ENCODE measurements at places on chromosomes 4 and X.

GRCh38 chrX:8845060-8845459, 43.9 kb upstream of the FAM9A start:
- peak; percentile 24 for DNase-seq

- no peak for DNase-seq
Measured at GRCh38 chr4:8245884-8246833, 23.4 kb upstream of the HTRA3 start.

DNA sequence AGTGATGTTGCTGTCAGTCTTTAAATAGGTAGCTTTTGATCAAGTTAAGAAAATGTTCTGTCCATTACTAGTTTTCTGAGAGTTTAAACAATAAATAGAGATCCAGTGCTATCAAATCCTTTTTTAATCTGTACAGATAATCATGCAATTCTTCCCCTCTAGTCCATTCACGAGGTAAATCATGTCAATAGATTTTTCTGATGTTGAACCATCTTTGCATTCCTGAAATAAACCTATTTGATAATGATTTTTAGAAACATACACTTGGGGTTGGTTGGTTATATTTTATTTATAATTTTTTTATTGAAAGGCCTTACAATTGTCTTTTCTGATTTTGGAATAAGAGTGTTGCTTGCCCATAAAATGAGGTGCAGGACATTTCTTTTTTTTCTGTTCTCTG, 95.0 kb downstream of the FAM53A start:
- no peak for DNase-seq

DNA sequence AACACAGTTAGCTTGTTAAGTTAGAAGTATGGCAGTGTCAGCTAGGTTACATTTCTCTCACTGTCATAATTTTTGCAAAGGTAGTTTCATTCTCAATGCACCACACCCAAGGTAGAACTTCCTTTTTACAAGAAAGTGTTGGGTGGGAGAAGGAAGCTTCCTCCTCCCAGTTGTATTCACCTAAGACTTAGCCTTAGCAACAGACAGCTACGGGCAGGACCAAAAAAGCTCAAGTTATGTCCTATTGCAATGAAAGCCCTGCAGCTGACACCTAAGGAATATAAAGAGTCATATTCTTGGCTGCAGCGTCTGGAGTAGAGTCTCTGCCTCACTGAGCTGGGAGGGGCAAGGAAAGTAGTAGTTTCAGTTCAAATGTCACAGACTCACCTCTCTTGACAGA, 25.1 kb upstream of the PRDM8 start:
- DNase-seq: no peak
